Mesothelial cell of epicardium (in vitro differentiated cells): ENCODE measurements at places on chromosomes 1 and 21.

DNA sequence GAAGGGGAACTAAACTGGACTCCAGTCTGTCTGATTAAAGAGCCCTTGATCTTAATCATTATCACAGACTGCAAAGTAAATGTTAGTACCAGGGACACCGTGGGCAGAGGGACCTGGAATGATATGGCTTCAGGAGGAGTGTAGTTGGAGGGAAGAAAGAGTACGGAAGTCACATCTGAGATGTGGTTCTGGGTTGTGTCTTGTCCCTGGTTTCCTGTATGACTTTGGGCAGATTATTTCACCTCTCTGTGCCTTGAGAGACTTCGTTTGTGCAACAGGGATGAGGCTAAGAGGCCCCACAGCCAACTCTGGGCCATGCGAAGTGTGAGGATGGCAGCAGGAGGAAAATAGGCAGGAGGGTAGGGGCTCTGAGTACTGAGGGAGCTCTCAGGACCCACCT lies 76.1 kb upstream of the SLC2A1 start:
- DNase-seq = no peak

- DNase-seq = no peak
Observed at GRCh38 chr1:38454236-38454635, 405.3 kb downstream of the RRAGC start.

DNA sequence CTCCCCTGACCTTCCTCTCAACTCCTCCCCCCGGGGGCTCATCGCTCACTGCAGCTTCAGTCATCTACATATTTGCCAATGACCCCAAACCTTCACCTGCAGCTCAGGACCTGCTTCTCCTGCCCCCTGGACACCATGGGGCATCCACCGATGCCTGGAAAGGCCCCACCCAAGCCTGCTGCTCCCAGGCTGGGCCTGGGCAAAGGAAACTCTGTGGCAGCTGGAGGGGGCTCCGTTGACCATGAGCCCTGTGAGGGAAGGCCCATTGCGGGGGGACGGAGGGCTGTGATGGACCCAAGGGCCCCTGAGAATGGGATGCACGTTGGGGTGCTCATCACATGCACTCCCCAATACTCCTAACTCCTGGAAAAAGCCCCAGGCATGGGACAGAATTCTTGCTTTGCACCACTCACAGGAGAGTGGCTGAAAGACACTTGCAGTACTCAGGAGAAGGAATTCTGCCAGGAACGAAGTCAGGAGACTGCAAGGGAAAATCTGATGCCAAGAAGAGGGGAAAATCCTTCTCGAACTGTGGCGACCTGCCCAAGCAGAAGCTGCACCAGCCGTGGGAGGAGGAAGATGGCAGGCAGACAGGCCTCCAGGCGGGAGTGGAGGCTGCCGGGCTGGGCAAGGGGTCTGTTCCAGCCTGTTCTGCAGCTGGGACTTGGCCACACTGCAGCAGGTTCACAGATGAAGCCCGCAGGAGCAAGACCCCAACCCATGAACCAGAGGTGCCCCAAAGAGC lies 18.4 kb downstream of the MATN1 start:
- DNase-seq = no peak

- DNase-seq = no peak
Observed at GRCh38 chr1:188466539-188466938, 1637.8 kb downstream of the PLA2G4A start.

DNA sequence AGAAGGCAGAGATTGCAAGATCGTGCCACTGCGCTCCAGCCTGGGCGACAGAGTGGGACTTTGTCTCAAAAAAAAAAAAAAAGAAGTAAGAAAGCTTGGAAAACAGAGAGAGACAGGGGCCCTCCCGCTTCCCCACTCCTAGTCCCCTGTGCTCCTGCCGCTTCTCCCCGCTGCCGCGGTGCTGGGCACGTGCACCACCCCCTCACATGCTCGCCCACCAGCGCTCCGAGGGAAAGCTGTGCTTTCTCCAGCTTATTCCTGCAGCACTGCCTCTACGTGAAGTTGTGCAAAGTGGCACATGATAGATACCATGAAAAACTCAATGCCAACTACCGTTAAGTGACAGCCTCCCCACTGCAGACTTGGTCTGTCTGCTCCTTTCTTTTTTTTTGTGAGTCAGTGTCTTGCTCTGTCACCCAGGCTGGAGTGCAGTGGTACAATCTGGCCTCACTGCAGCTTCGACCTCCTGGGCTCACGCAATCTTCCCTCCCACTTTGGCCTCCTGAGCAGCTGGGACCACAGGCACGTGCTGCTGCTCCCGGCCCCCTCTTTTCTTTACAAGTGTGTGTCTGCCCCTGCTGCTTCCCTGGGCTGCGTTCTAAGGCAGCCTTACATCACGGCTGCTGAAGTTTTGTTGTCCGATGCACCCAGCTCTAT lies 15.4 kb downstream of the SLX9 start:
- no peak for DNase-seq

GRCh38 chr1:208496467-208497371 lies 252.5 kb upstream of the PLXNA2 start:
- DNase-seq = no peak

DNA sequence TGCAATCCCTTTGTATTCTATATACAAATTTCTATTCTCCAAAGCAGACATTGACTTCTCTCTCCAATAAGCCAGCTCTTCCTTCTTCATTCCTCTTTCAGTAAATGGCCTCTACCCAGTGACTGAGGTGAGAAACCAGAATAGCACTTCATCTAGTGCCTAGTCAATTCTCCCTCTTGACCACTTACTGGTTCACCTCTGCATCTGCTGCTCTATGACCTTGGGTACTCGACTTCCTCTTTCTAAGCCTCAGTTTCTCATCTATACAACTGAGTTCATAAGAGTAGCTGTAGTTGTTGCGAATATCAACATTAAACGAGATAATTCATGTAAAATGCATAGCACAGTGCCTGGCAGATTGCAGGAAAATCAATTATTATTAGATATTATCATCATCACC lies 12.4 kb downstream of the LYST start:
- no peak for DNase-seq

DNA sequence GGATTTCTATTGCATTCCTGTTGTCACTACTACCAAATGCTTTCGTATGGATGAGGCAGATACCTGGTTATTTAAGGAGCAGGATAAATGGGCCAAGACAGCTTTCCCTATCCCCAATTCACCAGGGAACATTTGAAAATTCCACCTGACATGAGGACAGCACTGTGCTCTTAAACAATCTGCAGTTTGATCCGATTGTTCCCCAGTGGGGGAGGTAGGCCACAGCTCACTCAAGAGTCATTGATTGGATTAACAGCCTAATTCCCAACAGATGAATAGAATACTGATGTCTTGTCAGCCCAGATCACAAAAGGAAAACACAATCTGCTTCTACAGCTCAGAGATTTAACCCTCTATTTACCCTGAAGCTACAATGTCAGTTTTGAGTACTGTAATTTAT lies 123.9 kb downstream of the LHX4 start:
- DNase-seq = no peak

- no peak for DNase-seq
Observed at GRCh38 chr1:150156868-150157603, 7.3 kb downstream of the PLEKHO1 start.

DNA sequence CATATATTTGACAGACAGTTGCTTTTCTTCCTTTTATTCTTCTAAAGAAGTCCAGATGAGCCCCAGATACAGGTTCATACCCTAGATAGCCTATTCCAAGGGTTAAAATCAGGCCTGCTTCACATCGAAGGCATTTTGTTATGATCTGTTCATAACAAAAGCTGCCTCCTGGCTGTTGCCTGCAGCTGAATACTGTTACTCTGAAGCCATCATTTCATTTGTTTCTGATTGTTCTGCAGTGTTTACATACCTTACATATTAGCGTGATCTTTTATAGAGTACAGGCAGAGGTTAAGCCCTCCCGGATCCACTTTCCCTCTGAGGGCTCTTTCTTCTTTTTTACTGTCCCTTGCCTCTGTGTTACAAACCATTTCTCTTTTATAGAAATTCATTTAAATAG lies 219.0 kb upstream of the HOOK1 start:
- DNase-seq = no peak

- DNase-seq = no peak
Observed at GRCh38 chr1:31650161-31651088, 5.7 kb upstream of the PEF1 start.

DNA sequence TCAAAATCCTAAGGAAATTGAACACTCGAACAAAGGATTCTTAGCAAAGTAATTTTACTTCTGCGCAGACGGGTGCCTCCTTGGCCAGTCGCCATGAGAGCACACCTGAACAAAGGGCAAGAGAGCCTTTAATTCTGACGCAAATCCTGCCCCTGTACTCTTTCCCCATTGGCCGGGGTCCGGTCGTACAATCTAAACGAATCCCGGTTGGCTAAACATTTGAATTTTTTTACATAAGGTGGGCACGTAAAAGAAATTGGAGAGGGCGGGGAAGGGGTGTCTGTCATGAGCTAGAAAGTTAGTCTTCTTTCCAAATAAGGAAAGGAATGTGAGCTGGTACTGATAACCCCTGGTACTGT lies 8.2 kb upstream of the IL22RA1 start:
- peak; percentile 73 for DNase-seq

DNA sequence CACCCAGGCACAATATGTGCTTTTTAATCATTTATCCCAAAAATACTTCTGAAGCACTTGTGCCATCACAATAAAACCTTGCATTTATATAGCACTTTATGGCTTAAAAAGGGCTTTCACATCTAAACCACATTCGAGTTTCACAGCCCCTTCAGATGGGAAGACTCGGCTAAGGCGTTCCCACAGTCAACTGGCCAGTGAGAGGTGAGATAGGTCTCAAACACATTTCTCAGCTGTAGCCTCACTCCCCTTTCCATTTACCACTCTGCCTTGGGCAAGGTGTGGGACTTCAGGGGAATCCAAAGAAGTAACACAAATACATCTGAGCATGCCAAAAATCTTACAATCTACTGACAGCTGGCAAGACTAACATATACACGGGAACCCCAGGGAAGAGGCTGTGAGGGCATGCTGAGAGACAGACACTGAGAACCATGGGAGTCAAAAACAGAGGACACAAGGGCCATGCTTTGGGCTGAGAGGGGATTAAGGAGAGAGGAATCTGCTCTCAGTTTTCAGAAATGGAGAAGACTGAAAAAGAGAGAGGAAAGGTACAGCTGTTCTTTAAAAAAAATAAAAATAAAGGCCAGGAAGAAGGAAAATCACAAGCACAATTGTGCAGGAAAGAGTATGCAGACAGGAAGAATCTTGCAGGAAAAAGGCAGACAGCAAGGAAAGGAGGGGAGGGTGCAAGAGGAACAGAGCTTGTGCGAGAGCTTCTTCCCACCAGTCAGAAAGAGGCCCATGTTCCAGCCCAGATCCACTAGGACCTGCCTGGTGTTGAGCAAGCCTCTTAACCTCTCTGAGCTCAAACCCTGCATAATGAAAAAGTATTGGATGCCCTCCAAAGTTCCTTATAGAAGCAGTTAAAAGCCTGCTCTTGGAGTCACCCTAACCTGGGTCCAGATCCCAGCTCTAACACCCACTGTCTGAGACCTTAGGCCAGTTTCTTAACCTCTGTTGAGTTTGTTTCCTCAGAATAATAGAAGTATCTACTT lies 73.5 kb downstream of the JAK1 start:
- no peak for DNase-seq

- no peak for DNase-seq
Observed at GRCh38 chr21:16438761-16439160, 709.0 kb downstream of the USP25 start.

GRCh38 chr21:38888991-38889561 lies 83.3 kb downstream of the ETS2 start:
- DNase-seq = no peak

GRCh38 chr1:181674617-181675016 lies 191.3 kb downstream of the CACNA1E start:
- DNase-seq = no peak

DNA sequence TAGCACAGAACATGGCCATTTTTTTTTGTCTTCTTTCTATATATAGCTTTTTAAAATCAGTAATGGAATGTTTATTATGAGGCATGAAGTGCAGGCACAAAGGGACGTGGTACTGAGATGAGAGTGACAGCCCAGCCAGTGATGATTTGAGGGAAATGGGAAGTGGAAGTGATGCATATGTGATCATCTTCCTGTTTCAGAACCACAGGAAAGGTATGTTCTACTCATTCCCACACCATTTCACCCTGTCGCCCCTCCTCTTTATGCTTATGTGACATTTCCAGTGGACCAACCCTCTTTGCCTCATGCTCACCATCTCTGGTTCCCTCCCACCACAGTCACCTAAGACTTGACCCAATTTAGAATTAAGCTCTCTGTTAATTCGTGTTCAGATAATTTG lies 24.3 kb downstream of the PTGS2 start:
- no peak for DNase-seq

- no peak for DNase-seq
Observed at GRCh38 chr1:19360016-19360415, 47.9 kb downstream of the SLC66A1 start.

- DNase-seq = no peak
Observed at GRCh38 chr1:153374071-153374470, 1.4 kb downstream of the S100A12 start.

- no peak for DNase-seq
Observed at GRCh38 chr1:156154317-156154749, 948 bp downstream of the SEMA4A start.

DNA sequence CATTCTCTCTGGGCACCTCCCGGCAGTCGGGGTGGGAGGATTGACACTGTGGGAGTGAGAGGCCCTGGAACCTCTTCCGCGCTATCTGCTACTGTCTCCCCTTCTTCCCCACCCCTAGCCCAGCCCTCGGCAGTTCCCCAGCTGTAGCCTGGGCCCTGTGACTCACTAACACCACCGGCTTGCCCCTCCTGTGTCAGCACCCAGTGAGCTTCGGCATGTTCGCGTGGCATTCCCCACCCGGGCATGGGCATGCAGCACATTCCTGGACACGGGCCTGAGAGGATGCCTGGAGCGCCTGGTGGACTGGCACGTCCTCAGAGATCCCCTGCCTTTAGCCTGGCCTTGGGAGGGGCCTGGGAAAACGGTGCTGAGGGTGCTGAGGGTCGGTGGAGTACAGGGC lies 1.3 kb downstream of the CDK18 start:
- DNase-seq = no peak

DNA sequence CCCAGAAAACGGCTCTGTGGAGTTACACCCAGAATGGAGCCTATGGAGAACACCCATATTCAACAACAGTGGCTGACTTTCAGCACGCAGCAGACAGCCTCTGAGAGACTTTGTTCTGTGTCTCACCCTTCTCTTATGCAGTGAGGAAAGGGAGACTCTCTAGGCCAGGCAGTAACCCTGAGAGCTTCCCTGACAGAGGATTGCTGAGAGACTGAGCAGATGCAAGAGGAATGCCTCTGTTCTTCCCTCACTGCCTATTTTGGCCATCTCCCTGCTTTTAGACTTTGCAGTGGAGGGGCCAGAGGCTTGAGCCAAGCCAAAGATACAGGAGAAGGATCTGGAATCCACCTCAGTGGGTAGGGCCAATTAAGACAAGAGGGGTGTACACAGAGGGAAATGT lies 41.8 kb upstream of the SLC16A1 start:
- DNase-seq = no peak

GRCh38 chr1:42423681-42424080 lies 32.1 kb downstream of the ZMYND12 start:
- DNase-seq = no peak

- DNase-seq = no peak
Observed at GRCh38 chr1:64830030-64830651, 85.3 kb downstream of the RAVER2 start.

GRCh38 chr21:45132841-45133573 lies 58.6 kb downstream of the ADARB1 start:
- no peak for DNase-seq

- DNase-seq = no peak
Observed at GRCh38 chr1:48469616-48470480, 2.2 kb downstream of the SPATA6 start.
